ENCODE measurements at places on chromosomes 11 and 22. TPM values are rescaled to one million over a fixed set of nuclear protein-coding genes. Genes with fewer than 3 reads are reported as not detected.
A peak's percentile ranks its signal among the peaks of the same experiment; 100 is the strongest.

Gene BARX2
- not detected for total RNA-seq

Gene POTEH
- not detected for total RNA-seq

Gene ADAMTS8
- total RNA-seq = 1.7 TPM

Gene CBLIF
- total RNA-seq = not detected

Gene MUC15
- not detected for total RNA-seq

Gene KCNK7
- total RNA-seq = not detected

Gene PVALB
- not detected for total RNA-seq

Gene ALKBH3
- 39.4 TPM for total RNA-seq

Gene HBD
- total RNA-seq = 5.4 TPM

DNA sequence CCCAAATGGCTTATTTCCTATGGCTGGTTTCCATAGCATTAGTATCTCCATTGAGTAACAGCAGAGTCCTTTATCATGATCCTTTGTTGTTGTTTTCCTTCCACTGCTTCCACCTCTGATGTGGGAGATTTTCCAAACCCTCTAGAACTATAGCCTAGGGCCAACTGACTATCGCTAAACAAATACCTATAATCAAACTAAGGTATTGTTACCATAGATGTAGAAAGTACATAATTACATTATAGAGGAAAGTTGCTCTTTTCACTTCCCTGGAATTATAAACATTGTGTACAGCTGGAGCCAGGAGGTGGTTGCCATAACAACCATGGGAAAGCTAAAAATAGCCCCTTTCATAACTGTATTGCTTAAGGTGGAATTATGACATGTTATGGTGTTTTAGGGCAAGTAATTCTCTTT lies 47.0 kb upstream of the ALKBH3 start:
- no peaks in the 10 kb centered on the region for H3K27me3 ChIP-seq
- DNase-seq = no peak
- H3K27ac ChIP-seq = no peak overlapping the region
- H3K4me3 ChIP-seq = no peak overlapping the region
- H3K36me3 ChIP-seq = peaks cover 6% of the 10 kb centered on the region
- H3K4me1 ChIP-seq = no peaks in the 10 kb centered on the region

DNA sequence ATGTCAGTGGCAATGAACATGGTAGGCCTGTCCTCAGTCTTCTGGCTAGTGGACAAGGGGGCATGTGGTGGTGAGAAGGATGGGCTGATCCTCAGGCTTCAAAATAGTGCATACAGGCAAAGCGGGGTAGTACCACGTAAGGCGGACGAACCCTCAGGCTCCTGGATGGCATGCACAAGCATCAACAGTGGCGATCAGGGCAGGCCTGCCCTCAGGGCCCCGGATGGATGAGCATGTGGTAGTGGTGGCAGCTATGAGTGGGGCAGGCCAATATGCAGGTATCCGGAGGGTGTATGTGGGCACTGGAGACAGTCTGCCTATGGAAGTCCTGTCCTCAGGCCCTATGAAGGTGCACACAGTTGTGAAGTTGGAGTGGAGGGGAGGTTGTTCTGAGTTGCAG lies 163.8 kb downstream of the GUCY1A2 start:
- H3K27ac ChIP-seq = no peak overlapping the region
- H3K4me1 ChIP-seq = no peaks in the 10 kb centered on the region
- no peaks in the 10 kb centered on the region for H3K27me3 ChIP-seq
- DNase-seq = no peak

GRCh38 chr11:76197332-76197731 lies 9.0 kb downstream of the WNT11 start:
- H3K4me1 ChIP-seq = no peaks in the 10 kb centered on the region
- no peaks in the 10 kb centered on the region for H3K36me3 ChIP-seq
- no peak for DNase-seq
- no peak overlapping the region for H3K4me3 ChIP-seq
- no peaks in the 10 kb centered on the region for H3K27me3 ChIP-seq

DNA sequence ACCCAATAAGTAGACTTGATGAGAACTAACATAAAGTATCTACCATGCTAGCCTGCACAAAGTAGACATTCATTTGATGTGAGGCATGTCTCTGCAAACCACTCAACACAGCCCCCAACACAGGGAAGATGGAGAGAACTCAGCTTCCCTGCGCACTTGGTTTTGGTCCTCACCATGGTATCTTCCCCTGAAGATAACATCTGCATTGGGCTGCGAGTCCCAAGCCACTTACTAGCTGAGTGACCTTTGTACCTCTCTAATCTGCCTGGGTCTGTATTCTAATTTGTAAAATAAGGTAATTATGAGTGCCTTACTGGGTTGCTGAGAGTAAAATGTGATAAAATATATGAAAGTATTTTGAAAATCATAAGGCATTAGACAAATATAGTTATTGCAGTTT lies 30.7 kb downstream of the PPFIA1 start:
- no peak overlapping the region for H3K4me3 ChIP-seq
- DNase-seq = no peak
- H3K27ac ChIP-seq = no peak overlapping the region

- DNase-seq = no peak
- H3K4me1 ChIP-seq = no peaks in the 10 kb centered on the region
- no peaks in the 10 kb centered on the region for H3K36me3 ChIP-seq
- H3K27ac ChIP-seq = no peak overlapping the region
Observed at GRCh38 chr11:8006349-8006977, 19.3 kb downstream of the EIF3F start.

DNA sequence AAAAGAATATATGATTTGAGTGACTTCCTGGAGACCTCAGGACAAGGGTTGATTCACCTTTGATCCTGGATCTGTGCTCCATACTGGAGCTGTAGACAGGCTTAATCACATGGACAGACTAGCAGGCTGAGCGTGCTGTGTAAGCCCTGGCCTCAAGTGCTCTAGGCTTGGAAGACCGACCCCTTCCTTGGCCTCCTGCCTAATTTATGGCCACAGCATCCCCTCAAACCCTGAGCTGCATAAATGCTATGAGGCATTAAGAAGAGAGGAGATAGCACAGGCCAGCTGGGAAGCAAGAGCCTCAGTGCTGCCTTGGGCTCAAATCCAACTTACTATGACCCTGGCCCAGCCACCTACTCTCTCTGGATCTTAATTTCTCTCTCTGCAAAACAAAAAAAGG lies 385.1 kb downstream of the BUD13 start:
- H3K4me1 ChIP-seq = no peaks in the 10 kb centered on the region
- DNase-seq = no peak
- H3K36me3 ChIP-seq = no peaks in the 10 kb centered on the region
- no peak overlapping the region for H3K4me3 ChIP-seq
- no peak overlapping the region for H3K27ac ChIP-seq
- no peaks in the 10 kb centered on the region for H3K27me3 ChIP-seq

- H3K27me3 ChIP-seq = no peaks in the 10 kb centered on the region
- H3K36me3 ChIP-seq = no peaks in the 10 kb centered on the region
- H3K27ac ChIP-seq = no peak overlapping the region
- no peak overlapping the region for H3K4me3 ChIP-seq
Observed at GRCh38 chr11:2684581-2684980, 15.2 kb downstream of the KCNQ1OT1 start.

DNA sequence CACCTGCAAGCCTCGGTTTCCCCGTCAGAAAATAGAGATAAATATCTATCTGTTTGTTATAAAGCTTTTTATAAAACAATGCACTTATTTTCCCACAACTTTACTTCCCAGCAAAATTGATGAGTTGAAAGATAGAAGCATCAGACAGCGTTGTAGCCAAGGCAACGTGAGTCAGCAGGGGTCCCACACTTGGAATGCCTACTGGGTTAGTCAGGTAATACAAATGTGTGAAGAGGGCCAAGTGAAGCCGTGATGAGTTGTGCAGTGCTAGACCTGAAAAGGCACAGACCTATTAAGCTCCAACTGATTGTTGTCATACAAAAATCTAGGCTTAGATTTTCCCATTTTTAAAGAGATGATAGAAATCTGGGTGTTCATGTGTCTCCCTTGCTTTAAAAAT lies 118.7 kb downstream of the PGR start:
- H3K36me3 ChIP-seq = no peaks in the 10 kb centered on the region
- H3K27me3 ChIP-seq = no peaks in the 10 kb centered on the region
- H3K4me1 ChIP-seq = no peaks in the 10 kb centered on the region
- no peak for DNase-seq
- H3K4me3 ChIP-seq = no peak overlapping the region

DNA sequence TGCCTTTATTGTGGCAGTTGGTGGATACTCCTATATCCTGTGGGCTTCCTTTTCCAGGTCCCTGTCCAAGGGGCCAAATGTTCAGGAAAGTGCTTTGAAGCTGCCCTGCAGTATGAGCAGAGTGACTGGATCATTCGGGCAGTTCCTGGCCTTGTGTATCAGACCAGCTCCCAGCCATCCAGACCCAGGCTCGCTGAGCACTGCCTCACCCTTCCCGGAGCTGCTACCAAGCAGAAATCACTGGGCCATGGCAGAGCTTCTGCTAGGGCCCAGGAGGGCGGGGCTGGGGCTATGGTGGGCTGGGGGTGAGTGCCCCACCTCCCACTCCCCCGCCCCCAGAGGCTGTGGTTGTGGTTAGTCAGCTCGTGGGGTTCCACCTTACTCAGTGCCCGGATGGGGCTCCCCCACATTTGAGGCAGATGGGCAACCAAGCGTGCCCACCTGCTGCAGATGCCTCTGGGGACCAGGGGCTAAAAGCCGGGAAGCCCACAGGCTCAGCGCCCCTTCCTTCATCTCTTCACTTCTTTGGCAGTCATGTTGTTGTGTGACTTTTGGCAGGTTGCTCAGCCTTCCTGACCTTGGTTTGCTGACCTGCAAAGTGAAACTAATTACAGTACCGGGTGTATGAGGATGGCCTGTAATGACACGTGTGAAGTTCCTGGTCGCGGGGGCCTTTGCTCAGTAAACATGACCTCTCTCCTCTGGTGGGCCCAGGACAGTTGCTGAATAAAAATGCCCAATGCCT lies 2.1 kb upstream of the LRRC32 start:
- H3K27ac ChIP-seq = peak overlapping the region; percentile 50
- no peak for DNase-seq
- H3K36me3 ChIP-seq = no peaks in the 10 kb centered on the region
- no peak overlapping the region for H3K4me3 ChIP-seq
- H3K27me3 ChIP-seq = no peaks in the 10 kb centered on the region

GRCh38 chr22:37898441-37899181 lies 7.5 kb upstream of the MICALL1 start:
- H3K36me3 ChIP-seq = no peaks in the 10 kb centered on the region
- peak overlapping the region; percentile 79 for H3K27ac ChIP-seq
- no peak for DNase-seq
- H3K27me3 ChIP-seq = no peaks in the 10 kb centered on the region
- no peak overlapping the region for H3K4me3 ChIP-seq

GRCh38 chr11:120215634-120216033 lies 4.8 kb downstream of the OAF start:
- H3K27me3 ChIP-seq = no peaks in the 10 kb centered on the region
- H3K4me3 ChIP-seq = no peak overlapping the region
- H3K36me3 ChIP-seq = no peaks in the 10 kb centered on the region
- no peak for DNase-seq

GRCh38 chr11:3732671-3733436 lies 61.7 kb upstream of the CHRNA10 start:
- peak overlapping the region; percentile 60 for H3K27ac ChIP-seq
- no peaks in the 10 kb centered on the region for H3K36me3 ChIP-seq
- H3K27me3 ChIP-seq = no peaks in the 10 kb centered on the region
- H3K4me3 ChIP-seq = no peak overlapping the region

All from tibial nerve (tissue), 4 donors.